Stimulated activated CD8-positive, alpha-beta memory T cell treated with anti-CD3 and anti-CD28 coated beads, Interleukin-4, amount 100 ng/mL, for 4 hours (primary cell): ENCODE measurements at places on chromosomes 4 and X.

DNA sequence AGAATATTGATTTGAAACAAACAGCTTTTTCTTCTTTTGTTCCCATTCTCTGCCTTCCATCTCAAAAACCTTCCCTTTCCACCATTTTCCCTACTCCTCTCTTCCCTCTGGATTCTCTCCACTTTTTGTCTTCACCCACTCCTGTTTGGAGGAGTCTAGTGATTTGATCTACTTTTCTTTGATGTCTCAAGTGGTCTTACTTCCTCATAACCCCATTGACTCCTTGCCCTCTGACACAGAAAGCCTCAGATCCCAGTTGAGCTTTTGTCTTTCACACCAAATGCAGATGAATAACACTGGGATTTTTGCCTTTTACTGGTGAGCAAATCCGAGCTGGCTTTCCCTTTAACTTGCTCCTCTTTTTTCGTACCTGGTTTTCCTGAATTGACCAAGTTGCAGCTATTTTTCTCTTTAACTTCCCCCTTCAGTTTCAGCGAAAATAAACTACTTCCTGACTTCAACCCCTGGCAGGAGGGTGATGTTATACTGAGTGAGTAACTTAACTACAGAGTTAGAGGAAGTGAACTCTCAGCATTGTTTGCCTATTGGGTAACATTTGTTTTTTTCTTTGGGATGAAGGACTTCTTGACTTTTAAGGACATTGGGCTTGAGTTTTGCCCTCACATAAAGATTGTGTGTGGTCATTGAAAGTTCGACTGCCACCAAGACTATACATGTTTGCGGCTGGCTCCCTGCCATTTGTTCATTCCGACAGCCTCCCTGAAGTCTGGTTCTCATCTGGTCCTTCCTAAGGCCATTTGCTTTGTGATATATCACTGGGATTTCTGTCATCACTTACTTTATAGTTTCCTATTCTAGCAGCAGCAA is 392.8 kb upstream of the NR3C2 start:
- DNase-seq = no peak

GRCh38 chr4:152810715-152811287 is 31.0 kb downstream of the ARFIP1 start:
- no peak for DNase-seq

DNA sequence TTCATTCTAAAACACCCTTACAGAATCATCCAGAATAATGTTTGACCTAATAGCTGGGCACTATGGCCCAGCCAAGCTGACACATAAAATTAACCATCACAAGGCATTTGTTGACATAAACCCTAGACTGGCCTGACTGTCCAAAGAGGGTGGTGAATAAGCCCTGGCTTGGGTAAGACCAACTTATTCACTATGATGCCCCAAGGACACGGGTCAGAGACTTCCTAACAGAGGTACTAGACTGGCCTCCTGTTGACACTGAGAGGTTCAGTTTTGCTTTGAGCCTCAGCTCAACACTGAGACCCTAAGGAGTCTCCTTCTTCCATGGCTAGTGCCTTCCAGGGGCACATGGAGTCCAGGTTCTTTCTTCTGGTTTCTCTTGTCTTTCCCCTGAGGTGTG is 21.3 kb downstream of the FGF2 start:
- DNase-seq = no peak

- DNase-seq = no peak
These were observed 68.2 kb downstream of the GPC3 start for GRCh38 chrX:133916984-133917722.

GRCh38 chr4:82639971-82640370 is 78.2 kb upstream of the TMEM150C start:
- DNase-seq = no peak

DNA sequence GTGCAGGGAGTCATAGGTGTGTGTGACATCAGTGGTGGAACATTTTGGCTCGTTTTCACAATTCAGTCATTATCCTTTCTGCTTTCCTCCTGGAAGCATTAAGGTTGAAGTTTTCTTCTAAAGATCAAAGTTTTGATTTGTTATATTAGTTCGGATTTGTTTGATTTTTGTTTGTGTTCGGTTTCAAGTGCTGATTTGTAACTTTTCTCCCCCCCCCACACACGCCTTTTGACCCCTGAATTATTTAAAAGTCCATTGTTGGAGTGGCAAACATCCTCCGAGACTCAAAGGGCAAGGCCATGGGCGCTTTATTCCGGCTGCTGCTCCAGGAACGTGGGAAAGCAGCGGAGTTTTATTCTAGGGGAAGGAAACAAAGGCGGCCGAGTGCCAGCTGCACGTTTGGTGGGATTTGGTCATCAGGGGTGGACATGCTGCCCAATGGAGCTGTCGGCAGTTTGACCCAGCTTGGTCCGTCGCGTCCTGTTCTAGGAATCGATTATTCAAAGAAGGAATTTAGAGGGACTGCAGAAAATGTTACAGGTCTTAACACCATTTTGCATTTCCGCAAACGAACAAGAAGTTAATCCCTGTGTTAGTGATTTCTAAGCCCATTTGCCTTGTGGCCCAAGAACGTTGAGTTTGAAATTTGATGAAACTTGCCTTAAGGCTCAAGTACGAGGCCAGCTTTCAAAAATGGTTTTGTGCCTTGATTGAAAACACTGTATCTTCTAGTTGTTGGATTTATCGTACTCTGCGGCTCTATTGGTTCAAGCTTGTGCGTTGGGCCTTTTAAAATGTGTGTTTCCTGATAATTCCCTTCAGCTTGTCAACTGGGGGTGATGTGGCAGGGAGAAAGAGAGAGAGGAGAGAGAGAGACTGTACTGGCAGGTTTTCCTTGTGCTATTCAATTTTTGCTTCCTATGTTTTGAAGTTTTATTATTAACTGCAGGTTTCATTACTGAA is 565 bp upstream of the ZNF41 start:
- DNase-seq = no peak

- no peak for DNase-seq
These were observed 30.8 kb upstream of the CXCL8 start for GRCh38 chr4:73709451-73710033.

DNA sequence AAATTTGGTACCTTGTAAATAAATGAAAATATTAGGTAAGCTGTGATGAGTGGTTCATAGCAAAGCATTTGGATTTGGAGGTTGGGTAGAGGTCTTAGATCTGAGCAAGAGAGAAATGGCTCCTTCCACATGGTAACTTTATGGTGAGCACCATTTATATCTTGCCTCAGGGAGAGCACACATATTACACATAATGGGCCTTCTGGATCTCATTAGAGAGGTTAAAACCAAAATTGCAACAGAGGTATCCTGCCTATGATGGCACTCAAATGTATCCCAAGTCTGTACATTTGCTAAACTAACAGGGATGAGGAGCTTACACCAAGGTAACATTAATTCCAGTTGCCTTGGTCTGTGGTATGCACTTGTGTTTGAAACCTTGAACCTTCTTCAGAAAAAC is 87.1 kb upstream of the PUDP start:
- no peak for DNase-seq

- no peak for DNase-seq
These were observed 124.0 kb downstream of the KIT start for GRCh38 chr4:54781756-54782155.

DNA sequence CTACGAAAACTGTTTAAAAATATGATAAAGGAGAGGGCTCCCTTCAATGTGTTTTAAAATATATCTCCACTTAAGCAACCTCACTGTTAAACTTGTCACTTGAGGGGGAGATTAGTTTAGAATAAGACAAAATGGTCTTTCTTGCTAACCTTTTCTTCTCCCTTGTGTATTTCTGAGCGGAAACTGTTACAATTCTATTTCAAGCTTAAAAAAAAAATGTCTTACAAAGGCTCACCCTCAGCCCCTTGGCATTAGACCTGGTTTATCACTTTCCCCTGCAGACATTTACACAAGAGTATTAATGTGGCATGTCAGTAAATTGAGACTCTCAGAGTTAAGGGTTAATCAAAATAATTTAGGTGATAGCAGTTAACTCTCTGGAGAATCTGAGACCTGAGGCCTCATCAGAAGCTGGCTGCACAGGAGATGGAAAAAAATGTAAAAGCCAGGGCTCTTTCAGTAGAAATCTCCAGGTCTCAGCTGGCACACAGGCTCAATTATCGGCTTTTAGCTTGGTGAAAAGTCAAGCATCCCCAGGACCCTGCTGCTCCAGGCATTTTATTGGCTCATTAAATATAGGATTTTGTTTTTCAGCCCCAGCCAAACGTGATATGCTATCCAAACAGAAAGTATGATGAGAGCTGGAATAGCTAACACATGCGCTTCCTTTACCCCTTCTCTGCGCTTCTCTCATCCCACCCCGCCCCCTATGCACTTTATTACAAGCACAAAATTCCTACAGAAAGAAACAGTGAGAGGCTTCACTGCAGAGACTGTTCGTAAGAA is 130.5 kb downstream of the PPA2 start:
- DNase-seq = no peak

DNA sequence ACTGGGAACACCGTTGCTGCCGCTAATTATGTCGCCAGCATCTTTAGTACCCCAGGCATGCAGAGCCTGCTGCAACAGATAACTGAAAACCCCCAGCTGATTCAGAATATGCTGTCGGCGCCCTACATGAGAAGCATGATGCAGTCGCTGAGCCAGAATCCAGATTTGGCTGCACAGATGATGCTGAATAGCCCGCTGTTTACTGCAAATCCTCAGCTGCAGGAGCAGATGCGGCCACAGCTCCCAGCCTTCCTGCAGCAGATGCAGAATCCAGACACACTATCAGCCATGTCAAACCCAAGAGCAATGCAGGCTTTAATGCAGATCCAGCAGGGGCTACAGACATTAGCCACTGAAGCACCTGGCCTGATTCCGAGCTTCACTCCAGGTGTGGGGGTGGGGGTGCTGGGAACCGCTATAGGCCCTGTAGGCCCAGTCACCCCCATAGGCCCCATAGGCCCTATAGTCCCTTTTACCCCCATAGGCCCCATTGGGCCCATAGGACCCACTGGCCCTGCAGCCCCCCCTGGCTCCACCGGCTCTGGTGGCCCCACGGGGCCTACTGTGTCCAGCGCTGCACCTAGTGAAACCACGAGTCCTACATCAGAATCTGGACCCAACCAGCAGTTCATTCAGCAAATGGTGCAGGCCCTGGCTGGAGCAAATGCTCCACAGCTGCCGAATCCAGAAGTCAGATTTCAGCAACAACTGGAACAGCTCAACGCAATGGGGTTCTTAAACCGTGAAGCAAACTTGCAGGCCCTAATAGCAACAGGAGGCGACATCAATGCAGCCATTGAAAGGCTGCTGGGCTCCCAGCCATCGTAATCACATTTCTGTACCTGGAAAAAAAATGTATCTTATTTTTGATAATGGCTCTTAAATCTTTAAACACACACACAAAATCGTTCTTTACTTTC is 1.8 kb downstream of the UBQLN2 start:
- no peak for DNase-seq

DNA sequence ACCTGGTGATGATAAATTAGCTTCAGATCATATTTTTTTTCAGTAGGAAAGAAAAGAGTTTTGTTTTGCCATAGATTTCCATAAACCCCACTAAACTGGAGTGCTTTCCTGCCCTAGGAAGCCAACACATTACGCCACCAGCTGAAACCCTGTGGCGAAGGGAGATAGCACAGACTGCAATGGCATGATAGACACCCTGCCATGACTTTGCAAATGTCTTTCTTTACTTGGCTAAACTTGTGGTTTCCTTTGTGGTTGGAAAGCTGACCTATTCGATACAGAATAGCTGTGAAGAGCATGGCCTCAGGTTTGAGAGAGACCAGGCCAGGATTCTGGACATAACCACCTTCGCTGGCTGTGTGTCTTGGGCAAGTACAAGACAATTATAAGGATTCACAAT is 19.1 kb downstream of the MFAP3L start:
- no peak for DNase-seq

GRCh38 chr4:95889662-95890061 is 49.8 kb downstream of the PDHA2 start:
- no peak for DNase-seq

DNA sequence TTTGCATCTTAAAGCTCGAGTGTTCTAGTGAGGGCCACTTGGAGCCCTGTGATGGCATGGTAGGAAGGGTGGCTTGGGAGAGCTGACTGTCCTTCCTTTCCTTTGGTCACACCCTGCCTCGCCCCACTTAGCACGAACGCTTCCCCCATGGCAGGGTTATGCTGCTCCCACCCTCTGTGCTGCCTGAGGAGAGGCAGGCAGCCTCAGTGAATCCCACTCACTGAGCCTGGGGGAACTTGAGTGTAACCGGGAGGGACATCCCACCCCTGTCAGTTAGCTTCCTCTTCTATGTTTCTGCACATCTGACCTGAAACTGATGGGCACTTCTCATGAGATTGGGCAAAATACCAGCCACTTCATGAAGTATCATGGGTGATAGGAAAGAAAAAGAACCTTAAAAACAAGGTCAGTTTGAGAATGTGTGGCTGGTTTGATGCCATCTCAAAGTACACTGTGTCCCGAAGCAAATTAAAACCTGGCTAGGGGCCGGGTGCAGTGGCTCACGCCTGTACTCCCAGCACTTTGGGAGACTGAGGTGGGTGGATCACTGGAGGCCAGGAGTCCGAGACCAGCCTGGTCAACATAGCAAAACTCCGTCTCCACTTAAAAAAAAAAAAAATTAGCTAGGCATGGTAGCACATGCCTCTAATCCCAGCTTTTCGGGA is 10.1 kb downstream of the TKTL1 start:
- DNase-seq = no peak

DNA sequence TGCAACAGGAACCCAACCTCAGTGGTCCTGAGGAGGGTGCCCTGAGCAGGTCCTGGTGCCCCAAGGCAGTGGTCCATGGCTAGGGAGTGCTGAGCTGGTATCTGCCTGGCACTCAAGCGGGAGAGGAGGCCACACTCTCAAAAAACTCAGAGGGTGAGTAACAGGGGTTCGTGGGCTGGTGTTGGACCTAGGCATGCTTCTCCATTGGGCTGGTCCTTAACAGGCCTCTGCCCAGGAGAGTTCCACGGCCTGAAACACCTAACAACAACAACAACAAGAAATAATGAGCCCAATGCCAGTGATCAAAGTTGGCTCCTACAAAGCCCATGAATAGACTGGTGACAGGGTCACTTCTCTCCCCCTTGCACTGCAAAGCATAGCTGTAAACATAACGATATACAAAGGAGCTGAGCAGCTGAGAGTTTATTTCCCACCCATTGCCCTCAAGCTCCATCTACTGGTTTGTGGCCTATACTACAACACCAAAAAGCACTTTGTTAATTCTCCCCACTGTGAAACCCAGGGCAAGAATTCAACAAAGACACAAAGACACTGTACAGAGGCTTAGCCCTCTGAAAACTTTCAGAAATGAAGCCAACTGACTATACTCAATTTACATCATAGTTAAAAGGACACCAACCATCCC is 736.1 kb upstream of the ADGRL3 start:
- no peak for DNase-seq
